T-helper 17 cell (primary cell): ENCODE measurements at places on chromosomes 3 and 15.

DNA sequence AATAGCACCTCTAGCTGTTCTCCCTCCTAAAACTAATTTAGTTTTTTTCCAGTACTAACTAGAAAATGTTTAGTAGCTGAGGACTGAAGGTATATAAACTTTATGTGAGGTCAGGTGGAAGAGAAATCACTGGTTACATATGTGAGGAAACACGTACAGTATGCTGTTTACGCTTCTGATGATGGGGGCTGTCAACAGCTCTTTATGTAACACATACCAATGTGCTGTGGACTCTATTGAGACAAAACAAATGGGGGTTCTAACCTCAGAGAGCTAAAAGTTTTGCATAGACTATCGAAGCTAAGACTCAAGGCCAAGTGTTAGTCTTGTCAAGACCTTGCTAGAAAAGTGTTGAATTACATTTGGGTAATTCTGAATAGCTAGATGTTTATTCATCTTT, 107.5 kb downstream of the SYNPR start:
- no peak for DNase-seq

DNA sequence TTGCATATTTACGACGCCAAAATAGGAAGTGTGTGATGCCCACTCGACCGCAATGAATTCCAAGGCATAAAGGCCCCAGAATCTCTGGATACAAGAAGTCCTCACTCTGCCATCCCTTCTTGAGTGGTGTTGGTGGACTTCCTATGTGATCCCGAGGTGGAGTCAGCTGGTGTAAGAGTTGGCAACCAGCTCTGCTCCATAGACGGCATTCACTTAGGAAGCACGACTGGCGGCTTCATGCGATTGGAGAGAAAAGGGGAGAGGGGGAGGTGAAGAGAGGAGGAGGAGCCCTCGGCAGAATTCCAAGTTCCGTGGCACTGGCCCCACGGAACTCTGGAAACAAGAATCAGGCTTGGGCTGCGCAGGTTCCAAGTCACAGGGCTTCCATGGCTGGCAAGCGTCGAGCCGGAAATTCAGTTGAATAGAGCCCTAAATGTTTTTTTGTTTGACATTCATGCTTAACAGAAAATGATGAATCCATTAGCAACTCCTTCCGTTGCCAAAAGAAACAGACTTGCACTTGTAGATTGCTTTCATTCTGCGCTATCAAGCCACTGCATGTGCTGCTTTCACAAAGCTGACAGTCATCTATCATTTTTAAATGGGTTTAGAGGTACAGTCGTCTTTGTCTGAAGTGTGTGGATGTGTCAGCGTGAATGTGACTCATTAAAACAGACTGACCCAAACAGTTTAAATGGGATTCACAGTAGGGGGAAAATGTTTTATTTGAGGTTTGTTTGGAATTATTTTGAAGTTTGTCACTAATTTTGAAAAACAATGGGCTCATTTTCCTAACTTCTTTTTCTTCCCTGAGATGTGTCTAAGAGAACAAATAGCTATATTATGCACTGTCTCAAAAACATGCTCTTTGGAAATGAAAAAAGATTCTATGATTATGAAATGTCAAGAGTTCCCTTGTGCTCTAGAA, 428.3 kb upstream of the ATP11B start:
- DNase-seq: no peak

DNA sequence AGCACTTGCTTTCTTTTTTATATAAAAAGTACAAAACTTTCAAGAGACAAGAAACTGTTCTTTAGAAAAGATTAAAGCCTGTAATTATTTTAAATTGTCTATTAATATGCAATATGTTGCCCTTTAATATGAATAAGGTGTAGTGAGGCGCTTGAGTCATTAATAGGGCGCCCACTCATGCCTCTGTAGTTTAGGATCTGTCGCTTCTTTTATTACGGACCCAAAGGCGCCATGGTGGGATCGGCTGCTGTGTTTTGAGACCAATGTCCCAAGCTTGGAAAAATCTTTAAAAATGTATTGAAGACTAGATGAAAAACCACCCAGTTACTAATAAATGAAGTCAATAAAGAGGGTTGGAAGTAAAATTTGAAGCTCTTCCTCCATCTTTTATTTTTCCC, 259.5 kb upstream of the MEIS2 start:
- DNase-seq: no peak

GRCh38 chr15:67740405-67740804, 84.9 kb upstream of the SKOR1 start:
- DNase-seq: no peak

GRCh38 chr15:74167891-74168331, 5.6 kb upstream of the ISLR start:
- no peak for DNase-seq

DNA sequence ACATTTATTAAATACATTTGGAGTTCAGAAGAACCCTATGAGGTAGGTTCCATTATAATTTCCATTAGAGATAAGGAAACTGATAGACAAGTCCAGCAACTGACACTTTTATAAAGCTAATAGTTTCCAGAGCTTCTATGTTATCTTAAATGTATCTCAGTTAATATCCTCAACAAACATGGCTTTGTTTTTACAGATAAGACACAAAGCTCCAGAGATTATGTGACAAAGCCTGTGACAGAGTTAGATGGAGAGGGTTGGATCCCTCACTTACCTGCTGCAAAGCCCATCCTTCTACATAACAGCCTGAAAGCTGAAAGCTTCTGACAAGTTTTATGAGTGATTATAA, 473 bp upstream of the COMMD2 start:
- DNase-seq: no peak

DNA sequence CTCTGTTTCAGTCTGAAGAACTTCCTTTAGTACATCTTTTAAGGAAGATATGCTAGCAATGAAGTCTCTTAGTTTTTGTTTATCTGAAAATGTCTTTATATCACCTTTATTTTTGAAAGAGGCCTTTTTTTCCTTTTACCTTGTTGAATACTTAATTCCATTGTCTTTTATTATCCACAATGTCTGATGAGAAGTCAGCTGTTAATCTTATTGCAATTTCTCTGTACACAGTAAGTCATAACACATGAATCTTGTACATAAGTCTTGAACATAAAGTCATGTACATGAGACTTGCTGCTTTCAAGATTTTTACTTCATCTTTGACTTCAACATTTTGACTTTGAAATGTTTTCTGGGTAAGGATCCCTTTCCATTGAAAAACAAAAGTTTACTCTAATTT, 424.3 kb upstream of the ATP10A start:
- no peak for DNase-seq
